ENCODE measurements at places on chromosomes 2 and 18.

GRCh38 chr2:236827997-236828396 lies 257.7 kb upstream of the COPS8 start:
- DNase-seq, result no peak

DNA sequence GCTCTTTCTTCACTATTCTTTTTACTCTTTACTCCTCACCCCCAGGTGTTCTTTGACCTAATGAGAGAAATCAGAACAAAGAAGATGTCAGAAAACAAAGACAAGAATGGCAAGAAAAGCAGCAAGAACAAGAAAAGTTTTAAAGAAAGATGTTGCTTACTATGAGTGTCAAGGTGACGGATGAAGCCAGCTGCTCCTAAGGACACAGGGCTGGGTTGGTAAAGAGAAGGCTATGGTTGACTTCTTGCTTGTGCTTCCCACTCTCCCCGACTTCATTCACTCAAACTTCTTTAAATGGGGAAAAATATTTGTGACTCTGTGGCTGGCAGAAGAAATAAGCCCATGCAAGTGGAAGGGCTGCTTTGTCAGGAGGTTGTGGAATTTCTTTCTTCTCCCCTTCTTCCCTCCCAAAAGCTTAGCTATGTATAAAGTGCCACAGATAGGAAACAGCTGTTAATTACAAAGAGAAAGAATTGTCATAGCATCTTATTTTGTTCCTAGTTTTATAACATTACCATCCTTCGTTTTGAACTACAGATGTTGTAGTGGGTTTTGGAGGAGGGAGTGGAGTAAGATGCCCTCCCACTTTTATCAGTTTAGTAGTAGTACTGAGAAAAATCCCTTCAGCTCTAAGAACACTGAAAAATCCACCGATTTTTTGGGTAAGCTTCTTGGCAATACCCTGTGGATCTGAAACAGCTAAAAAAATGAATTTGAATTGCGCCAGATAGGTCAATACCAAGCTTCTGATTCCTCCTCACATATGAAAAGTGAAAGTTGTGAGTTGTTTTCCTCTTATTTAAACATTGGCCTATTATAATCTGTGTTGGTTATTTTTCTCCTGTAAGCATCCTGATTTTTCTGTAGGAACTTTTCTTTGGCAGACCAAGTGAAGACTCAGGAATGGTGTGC lies 40.7 kb downstream of the RALB start:
- DNase-seq, result no peak

DNA sequence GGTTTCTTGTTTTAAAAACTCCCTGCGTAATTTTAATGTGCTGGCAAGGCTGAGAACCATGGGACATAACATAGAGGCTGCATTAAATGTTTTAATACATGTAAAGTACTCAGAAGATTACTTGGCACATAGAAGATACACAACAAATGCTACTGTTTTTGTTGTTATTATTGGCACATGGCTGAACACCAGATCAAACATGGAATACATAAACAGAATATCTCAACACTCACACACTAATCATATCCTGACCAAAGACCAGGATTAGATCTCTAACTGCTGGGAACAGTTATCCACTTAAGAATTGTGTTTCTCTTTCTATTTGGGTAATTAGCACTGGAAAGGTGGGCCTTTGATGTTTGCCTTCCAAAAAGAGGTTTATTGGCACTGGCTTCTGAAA lies 69.3 kb downstream of the KCNE4 start:
- DNase-seq, result no peak

- no peak for DNase-seq
Measured at GRCh38 chr2:106107509-106108131, 86.5 kb downstream of the UXS1 start.

- DNase-seq, result no peak
Measured at GRCh38 chr18:36139245-36139644, 9.5 kb downstream of the ELP2 start.
